ENCODE measurements at places on chromosomes 4 and X.

- no peak for DNase-seq
Observed at GRCh38 chr4:168615294-168616065, 118.6 kb downstream of the PALLD start.

- no peak for DNase-seq
Observed at GRCh38 chrX:107559506-107559905, 68.8 kb upstream of the PRPS1 start.

GRCh38 chrX:18017411-18017810 is 156.3 kb upstream of the RAI2 start:
- DNase-seq: no peak

GRCh38 chr4:137393044-137393443 is 139.2 kb downstream of the PCDH18 start:
- peak; percentile 80 for DNase-seq

GRCh38 chrX:53659039-53659438 is 27.5 kb downstream of the HUWE1 start:
- no peak for DNase-seq

- DNase-seq: no peak
Observed at GRCh38 chr4:20679951-20680350, 20.3 kb upstream of the PACRGL start.

- no peak for DNase-seq
Observed at GRCh38 chrX:104172788-104173187, 6.5 kb downstream of the FAM199X start.

DNA sequence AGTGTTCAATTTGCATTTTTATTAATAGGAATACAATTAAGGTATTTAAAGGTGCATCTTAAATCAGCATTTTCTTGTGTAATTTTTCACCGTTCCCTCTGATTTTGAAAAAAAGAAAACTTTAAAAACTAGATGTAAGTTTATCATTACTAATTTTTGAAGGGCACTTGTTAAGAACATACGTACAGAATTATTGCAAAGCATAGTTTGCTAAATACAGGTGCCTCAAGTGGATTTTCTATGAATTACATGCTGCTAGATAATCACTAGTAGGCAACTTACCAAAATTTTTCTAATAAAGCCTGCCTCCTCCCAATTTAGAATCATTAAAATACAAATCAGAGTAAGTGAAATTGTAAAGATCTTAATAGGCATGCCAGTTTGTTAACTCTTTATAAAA is 8.5 kb downstream of the CNKSR2 start:
- no peak for DNase-seq

DNA sequence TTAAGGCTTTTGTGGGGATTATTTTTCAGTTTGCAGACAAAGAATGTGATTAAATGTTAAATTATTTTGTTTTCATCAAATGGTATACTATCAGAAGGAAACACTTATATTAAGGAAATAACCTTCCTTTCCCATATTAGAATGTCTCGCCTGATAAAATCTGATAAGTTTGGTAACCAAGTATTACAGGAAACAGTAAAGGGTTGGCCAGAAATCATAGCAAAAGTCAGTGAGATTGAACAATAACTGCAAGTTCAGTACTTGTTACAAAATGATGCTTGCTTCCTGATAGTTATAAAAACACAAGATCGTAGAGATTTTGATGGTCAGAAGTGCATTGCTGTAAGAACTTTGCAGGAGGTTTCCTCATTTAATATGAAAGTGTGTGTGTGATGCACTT is 40.5 kb downstream of the FABP2 start:
- DNase-seq: no peak

DNA sequence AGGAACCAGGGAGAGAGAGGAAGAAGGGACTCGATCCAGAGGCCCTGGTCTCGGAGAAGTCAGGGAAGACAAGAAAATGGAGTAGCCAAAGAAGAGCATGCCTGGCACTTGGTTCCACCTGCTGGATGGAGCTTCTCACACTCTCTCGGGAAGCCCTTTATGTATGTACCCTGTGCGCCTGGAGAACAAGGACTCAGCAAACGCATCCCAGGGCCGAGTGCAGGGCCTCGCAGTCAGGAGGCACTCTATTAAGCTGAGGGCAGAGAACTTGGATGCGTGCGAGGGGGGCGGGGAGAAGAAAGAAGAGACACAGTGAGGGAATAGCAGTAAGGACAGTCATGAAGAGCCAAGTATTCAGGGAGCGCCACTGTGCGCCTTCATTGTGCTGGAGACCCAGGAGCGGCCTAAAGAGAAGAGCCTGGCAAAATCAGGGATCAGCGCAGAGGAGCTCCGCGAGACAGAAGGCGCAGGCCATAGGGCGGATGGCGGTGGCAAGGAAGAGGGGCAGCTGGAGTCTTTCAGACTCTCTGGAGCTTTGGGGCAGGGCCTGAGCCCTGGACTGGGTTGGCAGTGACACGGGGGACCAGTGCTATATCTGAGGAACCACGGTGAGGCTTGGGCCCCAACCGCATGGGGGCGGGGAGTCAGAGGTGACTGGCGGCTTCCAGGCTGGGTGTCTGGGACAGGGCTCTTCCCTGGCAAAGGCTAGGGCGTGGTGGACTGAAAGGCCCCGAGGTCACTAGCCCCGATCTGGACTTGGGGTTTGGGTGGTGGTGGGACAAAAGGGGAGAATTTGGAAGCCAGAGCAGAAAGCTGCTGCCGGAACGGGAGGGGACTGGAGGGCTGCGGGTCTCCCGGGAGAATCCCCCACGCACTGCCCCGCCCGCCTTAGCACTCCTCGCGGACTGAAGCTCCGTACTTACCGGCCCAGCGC is 1.9 kb upstream of the SEPTIN6 start:
- no peak for DNase-seq

DNA sequence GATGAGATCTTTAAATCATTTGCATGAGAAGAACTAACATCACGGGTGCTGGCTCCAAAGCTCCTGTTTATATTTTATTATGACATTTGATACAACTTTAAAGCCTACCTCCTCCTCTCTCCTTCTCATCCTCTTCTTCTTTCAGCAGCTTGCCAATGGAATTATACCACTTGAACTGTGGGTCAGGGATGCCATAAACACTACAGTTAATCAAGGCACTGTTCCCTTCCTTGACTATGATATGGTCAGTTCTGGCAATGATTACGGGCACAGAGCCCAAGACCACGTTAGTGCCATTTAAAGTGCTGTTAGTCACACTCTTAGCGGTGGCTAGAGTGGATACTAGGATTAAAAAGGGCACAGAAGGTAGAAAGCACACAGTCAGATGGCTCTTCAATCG is 20.7 kb downstream of the MFAP3L start:
- no peak for DNase-seq

- DNase-seq: no peak
Observed at GRCh38 chr4:37441231-37442061, 196.9 kb downstream of the NWD2 start.

DNA sequence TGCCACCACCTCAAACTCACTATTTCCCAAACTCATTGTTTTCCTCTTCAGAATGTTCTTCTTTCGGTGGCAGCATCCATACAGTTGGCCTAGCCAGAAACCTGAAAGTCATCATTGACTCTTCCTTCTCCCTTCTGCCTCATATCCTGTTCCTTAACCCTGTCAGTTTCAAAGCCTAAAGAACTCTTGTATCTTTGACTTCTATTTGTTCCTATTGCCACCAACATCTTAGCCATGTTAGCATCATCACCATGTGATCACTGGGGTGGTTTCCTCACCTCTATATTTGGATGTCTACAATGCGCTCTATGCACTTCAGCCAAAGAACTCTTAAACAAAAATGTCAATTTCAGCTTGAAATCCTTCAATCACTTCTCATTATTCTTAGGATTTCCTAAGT is 29.0 kb downstream of the DDX60L start:
- no peak for DNase-seq

- peak; percentile 70 for DNase-seq
Observed at GRCh38 chrX:84188320-84188834, 378 bp upstream of the RPS6KA6 start.

GRCh38 chrX:41350976-41351569 is 17.1 kb downstream of the DDX3X start:
- no peak for DNase-seq

- DNase-seq: peak; percentile 53
Observed at GRCh38 chrX:56729152-56729850, at the start of gene NBDY. Gene NBDY, plus strand, starts transcription at chrX:56729243. Its CDS starts 111 bp downstream, at chrX:56729354.

DNA sequence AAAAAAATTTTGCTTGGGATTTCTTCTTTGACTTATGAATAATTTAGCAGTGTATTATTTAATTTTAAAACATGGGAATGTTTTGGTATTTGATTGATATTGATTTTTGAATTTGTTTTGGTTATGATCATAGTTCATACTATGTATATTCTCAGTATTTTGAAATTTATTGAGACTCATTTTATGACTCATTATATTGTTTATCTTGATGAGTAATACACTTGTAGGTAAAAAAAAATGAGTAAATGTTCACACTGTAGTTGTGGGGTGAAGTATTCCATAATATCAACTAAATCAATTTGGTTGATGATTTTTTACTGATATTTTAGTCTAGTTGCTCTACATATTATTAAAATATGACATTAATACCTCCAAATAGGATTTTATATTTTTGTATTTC is 1142.2 kb downstream of the ADGRL3 start:
- DNase-seq: no peak

GRCh38 chrX:149633511-149633910 is 1.9 kb upstream of the TMEM185A start:
- no peak for DNase-seq

DNA sequence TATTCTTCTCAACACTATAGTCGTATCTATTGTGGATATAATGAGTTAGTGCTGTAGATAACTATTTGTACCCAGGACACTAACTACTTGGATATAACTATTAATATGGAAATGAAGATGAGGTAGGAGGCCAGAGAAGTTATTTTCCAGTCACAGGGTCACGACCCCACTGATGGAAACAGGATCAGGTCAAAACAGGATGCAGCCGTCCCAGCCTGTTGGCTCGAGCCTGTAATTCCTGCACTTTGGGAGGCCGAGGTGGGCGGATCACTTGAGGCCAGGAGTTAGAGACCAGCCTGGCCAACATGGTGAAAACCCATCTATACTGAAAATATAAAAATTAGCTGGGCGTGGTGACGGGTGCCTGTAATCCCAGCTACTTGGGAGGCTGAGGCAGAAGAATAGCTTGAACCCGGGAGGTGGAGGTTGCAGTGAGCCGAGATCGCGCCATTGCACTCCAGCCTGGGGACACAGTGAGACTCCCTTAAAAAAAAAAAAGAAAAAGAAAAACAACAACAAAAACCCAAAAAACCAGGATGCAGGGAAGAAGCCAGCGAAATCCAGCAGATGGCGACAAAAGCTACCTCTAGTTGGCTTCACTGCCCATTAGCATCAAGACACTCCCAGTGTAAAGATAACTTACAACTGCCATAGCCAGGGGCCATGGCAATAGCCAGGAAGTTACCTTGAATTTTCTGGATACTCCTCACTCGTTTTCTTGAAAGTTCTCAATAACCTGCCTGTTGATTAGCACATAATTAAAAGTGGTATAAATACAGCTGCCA is 37.9 kb upstream of the NKAP start:
- no peak for DNase-seq

GRCh38 chr4:25061602-25062001 is 30.9 kb upstream of the LGI2 start:
- no peak for DNase-seq

GRCh38 chr4:165537028-165537648 is 158.3 kb downstream of the CPE start:
- DNase-seq: peak; percentile 79

DNA sequence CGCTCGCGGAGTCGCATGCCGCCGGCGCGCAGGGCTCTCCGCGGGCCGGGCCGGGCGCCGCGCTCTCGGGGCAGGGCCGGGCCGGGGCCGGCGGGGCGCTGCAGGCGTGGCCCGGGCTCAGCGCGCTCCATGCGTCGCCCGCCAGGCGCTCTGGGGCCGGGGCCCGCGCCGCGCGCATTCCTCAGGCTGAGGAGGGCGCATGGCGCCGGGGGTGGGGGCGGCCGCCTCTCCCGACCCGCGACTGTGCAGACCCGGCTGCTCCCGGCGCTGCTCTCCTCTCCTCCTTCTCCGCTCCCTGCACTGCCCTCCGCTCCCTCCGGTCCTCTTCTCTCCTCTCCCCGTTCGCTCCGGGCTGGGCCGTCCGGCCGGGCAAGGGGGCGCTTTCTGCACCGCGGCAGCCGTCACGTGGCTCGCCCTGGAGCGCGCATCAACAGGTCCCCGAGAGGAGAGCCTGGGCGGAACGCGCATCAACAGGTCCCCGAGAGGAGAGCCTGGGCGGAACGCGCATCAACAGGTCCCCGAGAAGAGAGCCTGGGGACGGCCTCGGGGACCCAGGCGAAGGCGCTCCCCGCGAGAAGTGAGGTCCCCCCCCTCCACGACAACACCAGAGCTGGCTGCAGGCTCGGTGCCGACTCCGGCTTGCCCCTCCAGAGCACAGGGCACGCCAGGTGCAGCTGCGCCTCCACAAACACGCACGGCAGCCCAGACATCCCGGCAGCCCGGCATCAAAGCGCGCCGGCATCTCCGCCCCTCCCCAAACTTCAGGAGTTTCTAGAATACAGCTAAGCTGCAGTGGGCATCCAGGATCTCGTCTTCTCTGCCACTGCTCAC is 12.9 kb downstream of the PPP2R3B start:
- no peak for DNase-seq

DNA sequence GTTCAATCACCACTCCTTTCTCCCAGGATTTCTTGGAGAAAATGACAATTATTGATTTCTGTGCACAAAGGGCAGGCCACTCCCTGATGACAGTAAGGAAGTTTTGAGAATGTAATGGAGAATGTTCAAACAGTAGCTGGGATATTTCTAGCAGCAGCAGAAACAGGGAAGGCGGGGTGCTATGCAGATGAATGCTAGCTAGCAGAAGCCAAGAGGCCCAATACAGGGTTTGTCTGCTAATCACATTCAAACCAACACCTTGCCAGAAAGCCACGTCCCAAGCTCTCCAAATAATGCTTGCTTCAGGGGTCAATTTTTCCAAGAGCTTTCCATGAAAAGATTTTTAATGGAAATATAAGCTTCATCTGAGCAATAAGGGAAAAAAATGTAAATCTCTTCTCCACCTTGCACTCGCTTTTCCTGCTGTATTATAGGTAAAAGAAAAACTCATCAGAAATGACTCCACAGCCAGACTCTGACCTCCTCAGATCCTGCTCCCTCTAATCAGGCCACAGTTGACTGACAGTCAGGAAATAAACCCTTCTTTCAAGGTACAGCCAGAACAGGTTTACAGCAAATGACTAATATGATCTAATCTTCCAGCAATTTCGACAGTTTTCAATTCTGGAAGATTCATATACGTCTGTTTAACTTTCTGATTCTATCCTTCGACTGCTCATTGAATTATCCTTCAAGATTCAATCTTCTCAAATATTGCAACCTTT is 84.7 kb upstream of the PCDH19 start:
- DNase-seq: peak; percentile 61

GRCh38 chr4:112523764-112524505 is 8.0 kb upstream of the NEUROG2 start:
- peak; percentile 35 for DNase-seq

- no peak for DNase-seq
Observed at GRCh38 chr4:2836391-2836859, 7.2 kb upstream of the ADD1 start.

All from muscle of arm (tissue), 14 donors.